Epithelial cell of proximal tubule (primary cell): ENCODE measurements at places on chromosomes 5 and 9.

DNA sequence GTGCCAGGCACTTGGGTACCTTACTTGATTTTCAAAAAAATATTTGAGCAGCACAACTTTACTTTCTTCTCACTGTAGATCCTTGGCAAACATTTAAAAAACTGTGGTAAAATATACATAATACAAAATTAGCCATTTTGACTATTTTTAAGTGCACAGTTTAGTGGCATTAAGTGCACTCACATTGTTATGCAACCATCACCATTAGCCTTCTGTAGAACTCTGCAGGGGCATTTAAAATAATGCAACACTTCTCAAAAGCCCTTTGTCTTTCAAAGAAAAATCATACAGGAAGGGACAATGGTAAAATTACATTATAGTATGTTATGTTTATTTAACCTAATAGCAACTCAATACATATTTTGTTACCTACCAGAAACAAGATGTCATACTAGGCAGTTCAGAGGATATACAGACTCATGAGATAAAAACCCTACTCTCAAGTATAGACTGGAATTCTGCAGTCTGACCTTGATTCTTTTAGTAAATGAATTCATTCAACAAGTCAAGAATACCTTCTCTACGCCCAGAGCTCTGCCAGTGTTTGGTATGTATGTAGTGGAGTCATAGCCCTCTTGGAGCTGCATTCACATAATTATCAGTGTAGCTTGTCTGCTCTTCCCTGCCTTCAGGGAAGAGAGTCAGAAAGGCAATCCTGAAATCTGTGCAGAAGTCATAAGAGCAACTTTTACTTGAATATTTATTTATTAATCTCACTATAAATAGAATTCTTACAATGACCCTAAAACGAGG is 74.0 kb upstream of the ARRDC3 start:
- DNase-seq: no peak

DNA sequence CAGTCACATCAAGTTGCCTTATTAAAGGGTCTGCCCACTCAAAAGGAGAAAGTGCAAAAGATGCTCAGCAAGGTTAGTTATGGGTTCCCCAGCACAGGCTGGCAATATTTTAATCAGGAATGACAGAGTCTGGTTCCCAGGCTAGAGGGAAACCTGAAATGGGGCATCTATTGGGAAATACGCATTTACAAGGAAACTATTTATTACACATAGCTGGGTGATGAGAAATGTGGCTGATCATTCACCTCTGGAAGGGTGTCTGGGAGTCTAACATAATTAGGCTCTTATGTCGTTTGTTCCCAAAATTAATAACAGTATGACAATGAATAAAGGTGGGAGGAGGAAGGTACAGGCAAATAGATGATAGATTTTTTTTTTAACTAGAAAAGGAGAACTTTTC is 314.7 kb downstream of the ENC1 start:
- DNase-seq: peak; percentile 80

GRCh38 chr5:142636093-142636492 is 49.8 kb downstream of the FGF1 start:
- DNase-seq: no peak

GRCh38 chr5:154236-154635 is 37.1 kb upstream of the LRRC14B start:
- DNase-seq: no peak

DNA sequence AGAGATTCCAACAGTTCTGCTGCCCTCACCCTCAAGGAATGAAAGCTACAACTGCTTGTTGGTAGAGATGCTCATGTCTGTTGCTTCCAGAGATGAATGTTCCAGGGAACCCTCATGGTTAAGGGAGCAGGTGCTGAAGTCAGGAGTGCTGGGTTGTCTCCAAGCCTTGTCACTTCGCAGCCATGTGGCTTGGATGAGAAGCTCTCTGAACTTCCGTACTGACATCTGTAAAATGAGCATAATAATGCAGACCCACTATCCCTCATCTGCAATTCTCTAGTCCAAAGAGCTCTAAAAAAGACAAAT is 133.3 kb upstream of the ADRA1B start:
- DNase-seq: no peak

DNA sequence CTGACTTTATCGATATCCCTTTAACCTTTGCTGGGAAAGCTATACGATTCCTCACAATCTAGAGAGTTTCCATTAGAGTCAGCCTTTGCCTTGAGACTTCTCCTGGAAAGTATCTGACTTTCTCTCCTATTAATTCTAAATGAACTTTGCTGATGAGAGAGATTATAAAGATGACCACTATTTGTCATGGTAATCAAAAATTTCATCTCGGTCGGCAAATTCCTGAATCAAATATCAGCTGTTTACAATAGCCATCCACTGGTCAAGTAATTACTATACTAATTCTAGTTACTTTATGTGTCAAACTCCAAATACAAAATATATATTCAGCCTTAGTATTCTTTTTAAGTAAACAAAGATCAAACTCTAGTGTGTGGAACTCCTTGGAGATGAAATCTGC is 164.4 kb upstream of the ITGA1 start:
- no peak for DNase-seq

DNA sequence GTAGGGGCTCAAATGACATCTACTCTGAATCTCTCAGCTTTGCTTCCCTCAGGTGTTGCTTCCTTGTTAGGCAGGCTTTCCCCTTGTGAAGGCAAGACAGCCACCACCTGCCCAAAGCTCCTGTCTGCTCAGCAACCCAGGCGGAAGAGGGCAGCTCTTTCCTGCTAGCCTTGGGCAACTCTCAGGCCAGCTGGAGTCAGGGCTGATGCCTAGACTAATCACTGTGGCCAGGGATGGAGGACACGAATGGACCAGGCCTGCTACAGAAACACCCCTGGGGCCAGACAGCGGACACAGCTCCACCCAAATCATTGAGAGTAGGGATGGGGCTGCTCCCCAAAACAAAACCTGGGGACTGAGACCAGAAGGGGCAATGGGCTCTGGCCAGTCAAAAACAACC is 138.0 kb downstream of the MTX3 start:
- DNase-seq: no peak

DNA sequence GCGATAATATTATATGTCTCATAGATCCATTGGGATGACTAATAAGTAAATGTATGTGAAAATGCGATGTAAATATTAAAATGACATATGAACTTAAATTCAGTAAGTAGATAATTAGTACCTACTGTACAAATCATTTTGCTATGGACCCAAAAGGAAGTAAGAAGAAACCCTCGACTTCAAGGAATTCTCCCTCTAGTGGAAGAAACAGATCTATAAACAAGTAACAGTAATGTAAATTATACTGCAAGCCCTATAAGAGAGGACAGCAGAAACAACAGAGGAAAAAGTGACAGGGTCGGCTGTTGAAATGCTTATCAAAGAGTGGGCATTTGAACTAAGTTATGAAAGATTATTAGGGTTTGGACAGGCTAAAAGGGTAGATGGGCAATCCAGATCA is 320.3 kb downstream of the DMAC1 start:
- no peak for DNase-seq

DNA sequence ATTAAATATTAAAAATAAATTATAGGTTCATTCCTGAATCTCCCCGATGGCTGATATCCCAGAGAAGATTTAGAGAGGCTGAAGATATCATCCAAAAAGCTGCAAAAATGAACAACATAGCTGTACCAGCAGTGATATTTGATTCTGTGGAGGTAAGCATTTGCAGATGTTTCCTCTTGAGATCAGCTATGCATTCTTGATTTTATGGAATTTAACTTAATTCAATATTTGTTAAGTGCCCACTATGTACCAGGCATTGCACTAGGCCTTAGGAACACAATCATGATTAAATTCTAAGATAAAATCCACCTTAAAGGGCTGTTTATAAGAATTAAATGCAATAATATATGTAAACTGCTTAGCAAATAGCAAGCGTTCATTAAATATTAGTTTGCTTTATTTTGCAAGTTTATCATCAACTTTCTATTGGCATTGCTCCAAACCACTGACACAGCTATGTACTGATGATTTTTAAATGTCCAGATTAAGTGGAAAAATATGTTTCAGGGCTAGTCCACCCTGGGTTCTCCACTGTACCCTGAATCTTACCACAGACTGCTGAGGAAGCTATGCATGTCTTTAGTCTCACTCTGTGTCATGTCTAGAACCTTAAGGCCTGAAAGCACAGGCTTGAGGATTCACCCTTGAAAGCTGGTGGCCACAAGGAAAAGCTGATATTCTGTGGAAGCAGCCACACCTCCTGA is 33.2 kb downstream of the SLC22A4 start:
- DNase-seq: no peak

- DNase-seq: no peak
Observed at GRCh38 chr9:90285946-90286345, 356.7 kb downstream of the DIRAS2 start.

- DNase-seq: peak; percentile 38
Observed at GRCh38 chr5:78362220-78362619, 1.8 kb downstream of the SCAMP1 start.
